ENCODE measurements at places on chromosomes 2 and 18.

GRCh38 chr2:201358684-201359083 lies 1.5 kb upstream of the FLACC1 start:
- no peak for DNase-seq

- no peak for DNase-seq
These were observed 41.1 kb upstream of the RALBP1 start for GRCh38 chr18:9434122-9434701.

- DNase-seq = no peak
These were observed 289.7 kb downstream of the CCDC85A start for GRCh38 chr2:56473524-56473923.

DNA sequence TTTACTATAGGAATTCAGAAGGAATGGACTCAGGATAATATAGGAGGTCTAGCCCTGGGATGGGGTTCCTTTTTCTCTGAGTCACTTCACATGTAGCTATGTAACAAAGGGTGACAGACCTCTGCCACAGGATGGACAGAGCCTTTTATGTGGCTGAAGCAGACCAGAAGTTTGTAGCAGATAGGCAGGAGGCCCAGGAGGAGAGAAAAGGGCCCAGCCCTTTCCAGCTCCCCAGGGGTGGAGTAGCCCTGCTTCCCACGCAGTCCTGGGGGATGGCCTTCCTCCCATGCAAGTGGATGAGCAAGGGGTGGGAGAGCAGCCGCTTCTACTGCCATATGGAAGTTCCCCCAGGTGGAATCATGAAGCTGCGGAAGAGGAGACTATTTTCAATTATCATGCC lies 40.3 kb downstream of the ARMC9 start:
- DNase-seq = no peak

DNA sequence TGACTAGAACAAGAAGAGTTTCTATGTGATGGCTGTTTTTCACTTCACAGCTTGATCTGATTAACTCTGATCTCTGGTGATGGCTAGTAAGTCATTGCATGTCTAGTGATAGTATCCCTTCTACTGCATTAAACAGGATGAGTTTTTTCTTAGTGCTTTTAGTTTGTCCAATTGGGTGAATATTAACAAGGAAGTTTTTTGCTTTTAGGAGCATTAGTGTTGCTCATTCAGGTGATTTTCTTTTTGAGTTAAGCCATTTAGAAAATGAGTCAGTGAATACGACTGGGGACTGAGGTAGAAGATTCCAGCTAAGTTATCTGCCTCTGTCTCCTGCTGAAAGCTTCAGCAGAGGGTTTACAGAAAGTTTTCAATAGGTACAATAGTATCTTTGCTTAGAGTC lies 306.7 kb downstream of the PIK3C3 start:
- DNase-seq = no peak

DNA sequence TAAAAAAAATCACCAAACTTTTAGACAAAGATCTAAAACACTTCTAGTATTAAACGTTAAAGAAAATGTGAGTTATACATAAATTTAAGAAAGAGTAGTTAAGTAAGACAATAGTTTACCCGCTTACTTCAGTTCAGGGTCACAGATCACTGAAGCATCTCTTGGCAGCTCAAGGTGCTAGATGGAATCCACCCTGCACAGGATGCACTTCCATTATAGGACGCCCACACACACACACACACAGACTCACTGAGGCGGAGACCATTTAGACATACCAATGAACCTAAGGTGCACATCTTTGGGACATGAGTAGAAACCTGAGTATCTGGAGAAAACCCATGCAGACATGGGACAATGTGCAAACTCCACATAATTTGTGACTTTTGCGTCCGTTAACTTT lies 630.6 kb upstream of the ZNF804A start:
- no peak for DNase-seq

- DNase-seq = peak; percentile 70
These were observed 266.5 kb downstream of the TCF4 start for GRCh38 chr18:55321265-55322177.

DNA sequence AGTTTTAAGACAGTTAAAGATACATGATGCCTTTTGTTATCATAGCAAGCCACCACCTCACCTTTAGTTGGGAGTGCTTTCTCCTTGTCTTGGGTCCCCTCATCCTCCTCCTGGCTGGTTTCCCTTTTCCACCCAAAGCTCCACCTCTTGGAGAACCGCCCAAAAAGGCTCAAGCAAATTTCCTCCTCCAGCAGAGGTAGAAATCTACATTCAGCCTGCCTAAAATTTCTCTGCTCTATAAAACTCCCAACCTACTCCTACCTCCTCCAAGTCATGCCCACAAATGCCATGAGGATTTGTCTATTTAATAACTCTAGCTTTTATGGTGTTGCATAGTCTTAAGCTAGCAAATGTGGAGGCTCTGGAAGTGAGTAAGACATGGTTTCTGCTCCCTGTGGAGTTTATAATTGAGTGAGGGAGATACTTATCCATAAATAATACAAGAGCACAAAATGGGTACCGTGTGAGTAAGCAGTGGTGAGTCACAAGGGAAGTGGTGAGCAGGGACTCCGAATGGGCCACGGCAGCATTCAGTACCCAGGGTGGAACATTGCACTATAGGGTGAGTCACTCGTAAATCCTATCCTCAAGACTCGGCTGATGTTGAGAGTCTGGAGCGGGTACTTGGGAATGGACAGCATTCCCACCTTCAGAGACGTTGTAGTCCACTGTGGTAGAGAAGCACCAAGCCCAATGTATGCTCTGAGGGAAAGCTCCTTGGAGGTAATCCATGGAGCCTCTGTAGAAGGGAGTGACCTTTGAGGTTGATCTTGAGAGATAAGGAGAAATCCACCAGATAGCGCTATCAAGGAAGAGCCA lies 146.3 kb downstream of the RTN4 start:
- DNase-seq = peak; percentile 63

DNA sequence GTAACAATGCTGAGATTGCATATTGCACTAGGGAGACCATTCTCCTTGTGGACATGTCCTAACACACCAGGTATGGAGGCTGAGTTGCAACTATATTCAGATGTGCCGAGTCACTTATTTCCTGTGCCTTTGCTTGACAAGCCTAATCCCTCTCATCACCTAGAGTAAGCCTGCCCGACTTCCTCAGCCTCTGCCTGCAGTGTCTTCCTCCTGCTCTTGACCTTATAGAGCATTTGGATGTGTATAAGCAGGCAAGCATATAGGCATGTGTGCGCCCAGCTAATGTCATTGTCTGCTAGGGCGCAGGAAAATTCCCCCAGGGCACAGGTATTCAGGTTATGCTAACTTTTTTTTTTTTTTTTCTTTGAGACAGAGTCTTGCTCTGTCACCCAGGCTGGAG lies 316.9 kb downstream of the CDH2 start:
- DNase-seq = no peak

- no peak for DNase-seq
These were observed 3.0 kb downstream of the EVX2 start for GRCh38 chr2:176080540-176081375.

DNA sequence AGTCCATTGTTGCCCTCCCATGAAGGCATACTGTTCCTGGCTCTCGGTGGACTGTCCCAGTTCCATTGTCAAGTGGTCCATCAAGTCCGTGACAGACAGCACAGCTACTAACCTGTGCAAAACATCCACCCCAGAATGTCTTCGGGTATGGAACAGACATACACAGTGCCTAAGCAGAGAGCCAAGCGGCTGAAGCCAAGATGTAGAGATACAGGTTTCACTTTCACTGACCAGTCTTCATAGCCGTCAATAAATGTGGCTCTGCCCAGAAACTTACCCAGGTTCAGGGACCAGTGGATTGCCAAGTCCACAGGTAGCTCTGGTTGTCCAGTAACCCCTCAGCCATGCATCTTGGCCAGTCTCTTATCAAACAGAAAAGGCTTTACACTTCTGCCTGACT lies 10.7 kb upstream of the PAPOLG start:
- DNase-seq = no peak

DNA sequence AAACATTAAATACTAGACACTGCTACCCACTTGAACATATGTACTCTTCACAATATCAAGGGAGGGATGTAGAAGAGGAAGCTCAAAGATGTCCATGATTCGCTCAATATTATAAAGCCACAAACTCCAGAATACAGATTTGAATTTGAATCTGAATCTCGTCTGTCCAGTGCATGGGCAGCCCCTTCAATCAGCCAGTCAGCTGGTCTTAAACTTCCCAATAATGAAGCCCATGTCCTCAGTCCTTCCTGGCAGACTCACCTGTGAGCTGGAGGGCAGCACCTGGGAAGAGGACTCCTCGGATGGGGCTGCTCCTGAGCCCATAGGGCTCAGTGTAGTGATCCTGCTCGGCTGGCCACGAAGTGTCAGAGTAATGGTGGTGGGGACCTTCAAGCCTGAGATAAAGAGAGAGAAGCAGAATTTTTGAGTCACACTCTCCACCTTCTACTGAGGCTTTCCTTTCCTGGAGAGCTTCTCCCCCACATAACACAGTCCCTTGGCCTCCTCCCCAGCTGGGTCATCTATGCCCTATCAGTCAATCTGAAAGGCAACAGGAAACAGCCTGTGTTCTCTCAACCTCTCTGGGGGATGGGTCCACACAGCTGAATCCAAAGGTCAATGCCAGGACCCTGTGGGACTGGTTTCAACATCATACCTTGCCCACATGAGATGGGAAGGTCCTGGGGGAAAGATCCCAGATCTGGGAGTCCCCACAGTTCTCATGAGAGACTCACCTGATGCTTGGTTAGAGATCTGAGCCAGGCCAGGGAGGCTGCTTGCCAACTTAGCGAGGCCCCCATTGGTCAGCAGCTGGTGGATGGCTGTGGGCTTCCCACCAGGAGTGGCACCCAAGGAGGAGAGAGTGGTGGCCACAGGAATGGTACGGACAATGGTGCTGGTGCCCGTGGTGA lies 36.5 kb downstream of the KANSL3 start:
- DNase-seq = no peak

DNA sequence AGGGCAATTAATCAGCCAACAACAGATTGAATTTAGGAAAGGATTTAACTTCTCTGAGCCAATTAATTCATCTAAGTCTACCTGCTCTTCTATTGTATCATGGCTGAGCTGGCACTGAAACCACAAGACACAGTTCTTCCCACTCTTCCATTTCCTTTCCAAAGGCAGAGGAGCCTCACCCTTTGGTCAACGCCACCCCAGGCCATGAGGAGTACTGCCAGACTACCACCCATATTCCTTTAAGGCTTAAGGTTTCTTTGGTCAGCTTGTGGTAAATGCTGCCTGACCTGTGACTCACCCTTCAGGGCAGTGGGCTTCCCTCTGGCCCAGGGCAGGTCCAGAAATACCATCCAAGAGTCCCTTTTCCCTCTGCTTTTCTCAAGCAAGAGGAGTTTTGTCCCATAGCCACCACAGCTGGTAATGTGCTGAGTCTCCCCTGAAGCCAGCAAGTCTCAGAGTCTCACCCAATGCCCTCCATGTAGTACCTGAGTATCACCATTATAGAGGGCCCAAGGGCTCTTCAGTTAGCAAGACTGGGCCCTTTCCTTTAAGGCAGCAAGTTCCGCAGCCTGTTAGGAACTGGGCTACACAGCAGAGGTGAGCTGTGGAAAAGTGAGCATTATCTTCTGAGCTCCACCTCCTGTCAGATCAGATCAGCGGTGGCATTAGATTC lies 900.5 kb upstream of the CRIM1 start:
- no peak for DNase-seq

GRCh38 chr2:2635025-2635528 lies 304.0 kb upstream of the MYT1L start:
- DNase-seq = no peak

DNA sequence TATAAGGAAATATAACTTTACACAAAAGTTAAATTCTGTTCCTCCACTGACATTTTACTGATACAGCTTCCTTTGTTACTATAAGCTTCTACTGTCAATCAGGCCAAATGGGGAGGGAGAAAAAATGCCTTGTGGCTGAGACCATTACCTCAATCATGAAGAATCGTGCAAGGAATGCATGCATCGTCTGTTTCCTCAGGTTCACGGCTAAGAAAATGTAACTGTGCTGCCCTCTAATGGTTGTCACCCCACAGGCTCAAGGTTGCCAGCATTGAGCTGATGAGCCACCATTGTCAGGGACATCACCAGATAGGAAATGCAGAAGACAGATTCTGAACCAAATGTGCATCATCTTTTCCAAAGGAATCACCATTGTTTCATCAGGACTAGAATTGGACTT lies 426.9 kb downstream of the CDH2 start:
- DNase-seq = no peak

- no peak for DNase-seq
These were observed 12.6 kb upstream of the TMEM214 start for GRCh38 chr2:27019931-27020855.

GRCh38 chr18:55879331-55879730 lies 291.3 kb upstream of the TCF4 start:
- DNase-seq = no peak

- DNase-seq = no peak
These were observed at the start of gene ACTG2 for GRCh38 chr2:73892631-73893329. Gene ACTG2, plus strand, starts transcription at chr2:73893008. Its CDS starts 8,304 bp downstream, at chr2:73901312.

GRCh38 chr18:78772360-78773302 lies 207.0 kb upstream of the SALL3 start:
- no peak for DNase-seq

DNA sequence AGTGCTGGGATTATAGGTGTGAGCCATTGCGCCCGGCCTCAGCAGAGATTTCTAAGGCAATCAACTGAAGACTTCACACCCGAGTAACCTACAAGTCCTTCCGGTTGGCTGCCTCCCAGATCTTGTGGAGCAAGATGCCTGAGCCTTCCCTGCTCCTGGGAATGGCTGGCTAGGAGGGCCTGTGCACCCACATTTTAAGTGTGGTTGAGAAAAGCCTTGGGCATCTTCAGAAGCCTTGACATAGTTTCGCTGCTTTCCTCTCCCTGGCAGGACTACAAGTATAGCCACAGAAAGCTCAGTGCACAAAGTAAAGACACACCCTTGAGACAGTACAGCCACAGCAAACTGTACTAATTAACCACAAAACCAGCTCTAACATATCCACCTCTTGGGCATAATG lies 35.2 kb downstream of the E2F6 start:
- DNase-seq = no peak

GRCh38 chr2:3122525-3122924 lies 255.1 kb downstream of the EIPR1 start:
- no peak for DNase-seq

DNA sequence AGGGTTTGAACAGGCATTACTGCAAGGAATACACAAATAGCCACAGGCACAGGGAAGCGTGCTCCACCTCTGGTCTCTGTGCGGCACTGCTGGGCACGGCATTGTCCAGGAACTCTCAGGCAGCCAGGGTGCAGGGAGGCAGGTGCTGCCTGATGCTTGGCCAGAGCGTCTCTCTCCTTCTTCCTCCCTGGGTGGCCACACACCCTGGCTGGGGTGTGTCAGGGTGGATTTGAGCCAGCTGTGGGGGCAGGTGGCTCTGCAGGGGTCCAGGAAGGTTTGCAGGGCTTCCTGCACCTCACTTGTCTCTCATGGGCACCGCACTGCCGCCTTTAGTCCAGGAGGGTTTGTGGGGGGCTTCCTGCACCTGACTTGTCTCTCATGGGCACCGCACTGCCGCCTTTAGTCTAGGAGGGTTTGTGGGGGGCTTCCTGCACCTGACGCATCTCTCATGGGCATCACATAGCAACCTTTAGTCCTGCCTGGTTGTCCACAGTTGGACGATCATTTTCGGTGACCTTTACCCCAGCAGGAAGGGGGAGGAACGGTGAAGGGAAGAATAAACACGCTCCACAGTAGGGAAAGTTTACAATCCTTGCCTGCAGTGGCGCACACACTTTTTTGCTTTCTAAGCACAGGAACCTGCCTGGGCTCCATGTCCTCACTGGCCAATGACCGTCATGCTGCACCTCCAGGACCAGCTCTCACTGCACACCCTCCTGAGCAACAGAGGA lies 332.9 kb downstream of the EIPR1 start:
- no peak for DNase-seq

Measured in CD4-positive, alpha-beta T cell treated with Interleukin-15 for 1 hour (primary cell).